ENCODE measurements at places on chromosomes 5 and 9.
A peak's percentile ranks its signal among the peaks of the same experiment; 100 is the strongest.

DNA sequence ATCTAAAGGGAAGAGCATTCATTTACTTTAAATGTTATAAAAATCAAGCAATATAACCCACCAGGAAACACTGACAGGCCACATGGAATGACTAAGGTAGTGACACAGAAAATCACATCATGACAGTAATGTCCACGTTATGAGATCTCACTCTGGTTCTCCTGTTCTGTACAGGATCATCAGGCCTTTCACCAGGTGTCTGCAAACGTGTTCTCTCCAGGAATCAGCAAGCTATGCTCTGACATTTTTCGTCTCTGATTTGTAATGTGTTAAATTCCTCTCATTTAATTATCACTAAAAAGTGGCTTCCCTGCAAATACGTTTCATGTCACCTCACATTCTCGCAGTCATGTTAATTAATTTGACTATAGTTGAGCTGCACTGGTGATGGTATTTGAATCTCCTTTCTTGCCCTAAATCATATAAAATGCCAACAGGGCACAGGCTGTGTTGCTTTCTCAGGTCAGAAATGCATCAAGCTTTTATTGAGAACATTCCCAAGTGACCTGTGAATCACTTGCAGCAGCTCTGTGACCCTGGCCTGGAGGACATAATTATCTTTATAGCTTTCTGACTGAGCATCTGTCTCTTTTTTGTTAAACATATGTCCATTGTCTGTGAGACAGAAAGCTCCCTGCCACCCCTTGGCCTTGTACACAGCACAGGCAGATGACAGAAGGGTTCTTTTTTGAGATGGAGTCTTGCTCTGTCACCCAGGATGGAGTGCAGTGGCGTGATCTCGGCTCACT, 196.2 kb downstream of the DIRAS2 start:
- DNase-seq, result no peak

- DNase-seq, result no peak
Observed at GRCh38 chr9:100322954-100323536, 29.7 kb downstream of the TEX10 start.

DNA sequence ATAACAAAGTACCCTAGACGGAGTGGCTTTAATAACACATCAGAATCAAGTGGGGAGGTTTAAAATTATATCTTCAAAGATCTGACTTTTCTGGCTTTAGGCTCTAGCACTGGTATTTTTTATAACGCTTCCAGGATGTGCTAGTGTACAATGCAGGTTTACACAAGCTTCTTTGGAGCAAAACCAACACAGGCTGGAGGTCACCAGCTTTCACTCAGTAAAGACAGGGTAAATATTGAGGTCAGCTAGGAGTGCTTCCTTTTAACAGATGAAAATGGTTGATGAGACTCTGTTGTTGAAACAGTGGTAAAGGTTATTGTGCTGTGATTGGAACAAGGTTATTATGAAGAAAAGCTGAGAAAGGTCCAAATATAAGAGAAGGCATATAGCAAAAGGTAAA, 414.2 kb downstream of the TAF11L14 start:
- DNase-seq, result no peak

- DNase-seq, result no peak
Observed at GRCh38 chr9:82128011-82128696, 139.6 kb downstream of the SPATA31D1 start.

DNA sequence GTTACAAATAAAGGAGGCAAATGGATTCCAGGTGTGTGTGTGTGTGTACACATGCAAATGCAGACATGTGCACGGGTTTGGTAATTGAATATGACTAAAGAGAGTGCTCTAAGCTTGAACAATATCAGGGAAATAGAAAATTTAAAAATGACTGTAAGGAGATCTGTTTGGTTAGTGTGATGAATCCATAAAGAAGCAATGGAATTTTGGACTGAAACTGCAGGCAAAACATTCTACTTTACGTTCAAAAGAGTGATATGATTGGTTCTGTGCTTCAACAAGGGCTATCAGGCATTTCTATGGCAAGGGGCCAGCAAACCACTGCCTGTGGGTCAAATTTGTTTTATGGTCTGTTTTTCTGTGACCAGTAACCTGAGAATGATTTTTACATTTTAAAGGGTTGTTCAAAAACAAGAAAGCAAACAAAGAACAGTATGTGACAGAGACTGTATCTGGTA, 332.8 kb upstream of the KLF9 start:
- DNase-seq, result peak; percentile 92

- DNase-seq, result no peak
Observed at GRCh38 chr9:27329291-27329690, 32.3 kb upstream of the EQTN start.

GRCh38 chr5:16169550-16169949, 10.0 kb downstream of the MARCHF11 start:
- no peak for DNase-seq

- DNase-seq, result no peak
Observed at GRCh38 chr5:154214371-154215106, 24.0 kb downstream of the GALNT10 start.

DNA sequence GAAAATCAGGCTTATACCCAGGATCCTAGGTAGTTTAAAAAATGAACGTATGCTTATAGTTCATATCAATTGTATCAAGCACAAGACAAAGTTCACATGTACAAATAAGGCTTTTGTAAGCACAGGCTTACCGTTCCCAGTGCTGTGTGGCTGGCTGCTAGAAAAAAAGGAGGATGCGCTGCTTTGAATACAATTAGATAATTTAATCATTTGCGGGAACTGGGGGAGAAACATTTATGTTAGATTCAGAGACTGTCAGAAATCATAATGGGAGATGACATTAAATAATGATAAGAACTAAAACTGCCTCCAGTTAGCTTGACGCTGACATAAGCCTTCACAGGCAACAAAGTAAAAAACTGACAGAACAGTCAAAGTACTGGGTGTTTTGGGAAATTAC, 93.2 kb downstream of the FNBP1 start:
- DNase-seq, result no peak

- DNase-seq, result no peak
Observed at GRCh38 chr5:53678981-53679660, 118.7 kb downstream of the NDUFS4 start.

GRCh38 chr5:95020345-95020744, 264.5 kb downstream of the MCTP1 start:
- no peak for DNase-seq

GRCh38 chr9:120392245-120392644, 187.7 kb downstream of the CDK5RAP2 start:
- DNase-seq, result no peak

GRCh38 chr9:83680233-83680632, 27.5 kb downstream of the UBQLN1 start:
- no peak for DNase-seq

DNA sequence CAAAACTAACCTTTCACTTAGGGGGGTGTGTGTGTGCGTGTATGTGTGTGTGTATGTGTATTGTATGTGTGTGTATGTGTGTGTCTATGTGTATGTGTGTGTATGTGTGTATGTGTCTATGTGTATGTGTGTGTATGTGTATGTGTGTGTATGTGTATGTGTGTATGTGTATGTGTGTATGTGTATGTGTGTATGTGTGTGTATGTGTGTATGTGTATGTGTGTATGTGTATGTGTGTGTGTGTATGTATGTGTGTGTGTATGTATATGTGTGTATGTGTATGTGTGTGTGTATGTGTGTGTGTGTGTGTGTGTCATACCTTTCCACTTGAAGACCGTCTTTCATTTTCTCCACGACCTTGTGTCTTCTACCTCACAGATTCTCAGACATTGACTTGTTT, 20.8 kb upstream of the FLT4 start:
- DNase-seq, result no peak

DNA sequence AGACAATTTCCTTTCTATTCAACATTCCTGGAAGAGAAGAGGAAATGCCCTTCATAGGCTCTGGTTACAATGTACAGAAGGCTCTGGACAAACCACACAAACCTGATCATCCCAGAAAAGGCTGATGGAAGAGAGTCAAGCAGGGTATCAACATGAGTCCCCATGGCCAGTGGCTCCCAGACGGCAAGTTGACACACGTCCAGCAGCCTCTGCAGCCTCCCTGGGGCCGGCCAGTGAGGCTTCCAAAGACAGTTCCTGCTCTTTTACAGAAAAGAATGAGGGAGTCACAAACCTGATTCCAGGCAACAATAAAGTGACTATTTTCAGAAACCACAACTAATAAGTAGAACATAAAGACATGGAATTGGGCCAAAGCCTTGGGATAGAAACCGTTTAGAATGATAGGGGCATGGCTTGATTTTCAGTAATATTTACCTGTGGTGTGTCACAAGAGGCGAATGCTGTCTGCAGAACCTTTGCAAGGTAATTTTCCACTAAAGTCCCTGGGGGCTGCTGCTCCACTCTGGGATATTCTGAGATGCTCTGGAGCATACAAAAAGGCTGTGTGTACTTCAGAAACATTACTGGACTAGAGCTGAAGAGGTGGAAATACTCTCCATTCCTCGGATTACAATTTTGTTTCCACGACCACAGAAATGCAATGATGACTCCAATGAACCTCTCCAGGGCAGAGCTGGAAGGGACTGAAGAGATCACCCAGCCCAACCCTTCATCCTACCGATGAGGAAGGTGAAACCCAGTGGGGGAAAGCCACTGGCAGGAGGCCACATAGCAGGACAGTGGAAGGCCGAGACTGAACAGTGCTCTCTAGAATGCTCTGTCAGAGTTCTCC, 10.4 kb downstream of the MED27 start:
- no peak for DNase-seq

- DNase-seq, result no peak
Observed at GRCh38 chr5:65073250-65073661, 304.5 kb downstream of the CWC27 start.

DNA sequence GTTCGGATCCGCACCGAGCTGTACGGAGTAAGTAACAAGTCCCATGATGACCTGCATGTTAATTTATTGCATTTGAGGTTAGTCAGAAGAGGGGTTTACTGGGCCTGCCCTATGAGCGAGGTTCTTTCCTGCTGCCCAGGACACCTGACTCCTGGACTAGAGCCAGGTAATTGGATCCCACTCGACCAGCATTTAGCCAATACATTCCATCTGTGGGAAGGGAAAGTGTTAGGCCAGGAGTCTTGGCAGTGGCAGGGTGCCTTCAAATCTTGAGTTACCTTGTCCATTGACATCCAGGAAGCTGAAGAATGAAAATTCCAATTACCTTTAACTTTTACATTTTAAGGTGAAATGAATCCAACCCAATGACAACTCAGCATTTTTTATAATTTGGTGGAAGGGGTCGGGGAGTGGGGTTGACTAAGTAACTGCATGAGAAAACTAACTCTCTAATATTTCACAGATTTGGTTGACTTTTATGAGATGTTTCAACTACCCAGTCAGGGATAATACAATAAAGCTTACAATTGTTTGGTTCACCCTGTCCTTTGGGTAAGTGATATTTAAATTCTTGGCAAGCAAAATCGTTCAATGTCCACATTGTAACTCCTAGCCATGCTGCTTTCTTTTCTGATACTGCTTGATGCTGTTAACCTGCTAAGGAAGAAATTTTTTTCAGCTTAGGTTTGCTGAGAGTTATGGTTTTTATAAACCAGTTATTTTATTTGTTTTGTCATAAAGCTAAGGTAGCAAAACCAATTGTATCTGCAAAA, 111.6 kb upstream of the IQGAP2 start:
- DNase-seq, result no peak

DNA sequence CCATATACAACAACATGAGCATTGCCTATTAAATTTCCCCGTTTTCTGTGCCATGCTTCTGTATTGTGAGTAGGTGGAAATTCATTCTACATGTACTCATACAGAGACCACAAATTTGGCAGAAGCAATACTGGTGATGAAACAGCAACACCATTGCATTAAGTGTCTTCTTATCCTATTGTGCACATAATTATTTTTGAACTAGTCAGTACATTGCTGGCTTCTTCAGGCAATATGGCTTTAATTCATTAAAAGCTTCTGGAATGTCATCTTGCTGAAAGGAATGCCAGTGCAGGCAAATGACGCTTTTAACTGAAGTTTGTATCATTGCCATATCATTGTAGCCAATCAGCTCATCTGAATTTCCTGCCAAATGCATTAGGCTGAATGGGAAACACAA, 82.6 kb downstream of the KIAA1958 start:
- DNase-seq, result no peak

DNA sequence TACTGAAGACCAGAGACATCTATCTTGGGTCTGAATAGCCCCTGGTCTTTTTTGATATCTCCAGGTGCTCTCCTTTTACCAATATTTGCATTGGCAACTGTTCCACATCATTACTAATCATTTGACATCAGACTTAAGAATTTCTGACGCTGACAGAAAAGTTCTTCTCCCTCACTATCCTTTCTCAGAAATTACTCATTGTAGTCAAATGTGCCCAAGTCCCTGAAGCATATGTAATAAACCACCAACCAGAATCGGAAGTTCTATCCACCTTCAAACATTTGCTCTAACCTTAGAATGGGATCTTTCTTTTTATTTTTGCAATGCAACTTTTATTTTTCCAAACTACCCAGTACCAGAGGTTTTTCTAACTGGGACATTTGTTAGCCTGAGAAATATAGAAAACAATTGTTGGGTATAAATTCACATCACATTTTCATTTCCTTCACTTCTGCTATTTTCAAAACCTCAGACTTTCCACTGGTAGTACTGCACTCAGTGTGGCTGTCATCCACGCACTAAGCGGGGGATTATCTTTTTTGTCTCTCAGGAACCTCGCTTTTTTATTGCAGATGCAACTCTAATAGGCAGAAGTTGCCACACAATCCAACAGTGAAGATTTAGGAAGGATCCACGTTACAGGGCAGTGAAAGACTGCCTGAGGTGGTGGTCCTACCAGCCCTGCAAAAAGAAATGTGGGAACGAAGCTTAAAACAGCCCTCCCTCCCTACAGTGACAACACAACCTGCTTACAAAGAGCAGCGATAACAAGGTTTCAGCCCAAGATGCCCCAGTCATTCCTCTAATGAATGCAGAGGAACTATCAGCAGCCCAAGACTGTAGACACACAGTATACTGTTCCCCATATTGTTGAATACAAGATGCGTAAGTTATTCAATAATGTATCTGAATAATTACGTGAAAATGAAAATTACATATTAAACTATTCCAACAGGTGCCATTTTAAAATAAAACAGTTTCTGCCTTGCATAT, 201.2 kb downstream of the EBF1 start:
- DNase-seq, result no peak

DNA sequence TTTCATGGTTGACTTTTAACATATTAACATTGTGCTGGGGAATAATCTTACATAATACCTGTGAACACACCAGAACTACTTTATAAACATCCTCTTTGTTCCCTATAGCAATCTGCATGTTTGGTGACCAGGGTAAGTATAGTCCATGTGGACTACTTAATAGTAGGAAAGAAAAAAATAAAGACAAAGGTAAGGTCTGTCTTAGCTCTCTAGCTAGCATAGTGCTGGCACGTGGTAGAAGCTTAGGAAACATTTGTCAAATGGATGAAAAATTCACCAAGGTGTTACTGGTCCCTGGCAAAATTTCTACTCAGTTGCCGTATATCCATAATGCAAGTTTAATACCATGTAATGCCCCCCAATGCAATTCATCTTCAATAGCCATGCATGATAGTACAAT, 78.6 kb upstream of the ABCA1 start:
- DNase-seq, result no peak

GRCh38 chr5:305459-305858, 16.1 kb upstream of the AHRR start:
- DNase-seq, result no peak

- DNase-seq, result no peak
Observed at GRCh38 chr5:131640043-131640856, 5.2 kb upstream of the RAPGEF6 start.

- DNase-seq, result no peak
Observed at GRCh38 chr9:134618163-134618832, 23.3 kb upstream of the COL5A1 start.

Measured in NCI-H526 treated with DMSO at 0.1 percent for 48 hours (cell line).